ENCODE measurements at places on chromosomes 16 and 17.

DNA sequence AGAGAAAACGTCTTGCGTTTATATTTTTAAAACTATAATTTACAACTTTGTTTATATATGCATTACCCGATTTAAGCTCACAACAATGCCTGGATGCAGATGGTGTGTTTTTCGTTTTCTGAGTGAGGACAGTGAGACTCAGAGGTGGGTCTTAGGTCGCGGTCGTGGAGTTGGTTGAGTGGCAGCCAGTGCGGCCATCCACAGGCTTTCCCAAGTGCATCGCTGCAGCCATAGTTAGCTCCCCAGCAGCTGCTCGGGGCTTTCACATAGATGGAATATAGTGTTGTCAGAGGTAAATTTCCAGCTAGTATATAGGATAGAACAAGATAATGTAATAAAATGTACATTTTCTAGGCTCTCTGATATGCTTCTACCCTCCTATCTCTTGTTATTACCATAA lies 417.8 kb downstream of the CDH13 start:
- DNase-seq = no peak

GRCh38 chr17:60395508-60396065 lies 3.7 kb upstream of the USP32 start:
- no peak for DNase-seq

- no peak for DNase-seq
These were observed 815 bp downstream of the KRT35 start for GRCh38 chr17:41480136-41480535.

DNA sequence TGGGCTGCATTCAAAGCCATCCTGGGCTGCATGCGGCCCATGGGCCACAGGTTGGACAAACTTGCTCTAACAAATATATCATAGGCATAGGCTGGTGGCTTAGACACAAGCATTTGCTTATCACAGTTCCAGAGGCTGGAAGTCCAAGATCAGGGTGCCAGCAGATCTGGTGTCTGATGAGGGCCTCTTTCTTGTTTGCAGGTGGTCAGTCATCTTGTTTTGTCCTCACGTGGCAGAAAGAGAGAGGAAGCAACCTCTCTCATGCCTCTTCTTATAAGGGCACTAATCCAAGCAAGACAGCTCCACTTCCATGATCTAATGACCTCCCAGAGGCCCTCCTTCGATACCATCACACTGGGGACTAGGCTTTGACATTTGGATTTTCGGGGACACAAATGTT lies 238.7 kb upstream of the TNRC6C start:
- DNase-seq = no peak

DNA sequence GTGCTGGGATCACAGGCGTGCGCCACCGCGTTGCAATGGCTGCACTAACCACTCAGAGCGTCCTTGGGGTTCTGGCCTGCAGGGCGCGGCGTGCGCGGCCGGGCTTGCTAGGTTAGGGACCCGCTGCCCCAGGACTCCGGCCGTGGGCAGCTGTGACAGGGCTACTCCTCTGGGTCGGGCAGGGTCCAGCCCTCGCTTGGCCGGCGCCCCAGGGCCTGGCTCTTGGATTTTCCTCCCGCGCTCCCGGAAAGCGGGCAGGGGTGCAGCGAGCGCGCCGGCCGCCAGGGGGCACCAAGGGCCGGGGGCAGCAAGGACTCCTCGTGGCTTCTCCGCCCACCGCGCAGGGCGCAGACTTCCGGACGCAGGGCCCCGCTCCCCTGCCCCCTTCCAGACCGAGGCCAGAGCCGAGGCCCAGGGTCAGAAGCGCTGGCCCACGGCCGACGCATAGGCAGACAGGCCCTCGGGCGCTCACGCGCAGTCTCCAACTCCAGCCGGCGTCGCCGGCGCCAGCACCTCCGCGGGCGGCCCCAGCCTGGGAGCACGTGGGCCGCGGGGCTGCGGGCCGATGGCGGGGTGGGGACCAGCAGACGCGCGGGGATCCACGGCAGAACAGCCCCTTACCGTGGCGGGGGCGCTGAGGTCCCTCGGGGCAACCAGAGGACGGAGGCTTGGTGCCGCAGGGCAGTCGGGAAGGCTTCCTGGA lies 355 bp downstream of the TLE7 start:
- no peak for DNase-seq

GRCh38 chr16:31093132-31093703 lies 1.4 kb downstream of the VKORC1 start:
- DNase-seq = peak; percentile 76

DNA sequence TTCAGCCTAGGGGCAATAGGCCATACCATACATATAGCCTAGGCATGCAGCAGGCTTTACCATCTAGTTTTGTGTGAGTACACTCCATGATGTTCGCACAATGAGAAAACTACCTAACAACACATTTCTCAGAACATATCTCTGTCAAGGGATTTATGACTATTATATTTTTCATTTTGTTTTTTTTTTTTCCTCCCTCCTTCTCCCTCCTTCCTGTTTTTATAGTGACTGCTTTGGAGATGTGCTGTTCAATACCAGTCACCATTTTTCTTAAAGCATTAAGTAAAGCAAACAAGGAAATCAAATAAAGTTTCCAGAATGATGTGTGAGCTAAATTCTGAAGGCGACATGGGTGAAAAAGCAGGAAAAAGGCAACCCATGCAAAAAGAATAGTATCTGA lies 194.6 kb downstream of the STX8 start:
- no peak for DNase-seq

Measured in posterior cingulate gyrus (tissue), 11 donors.